ENCODE measurements at places on chromosomes 2 and 18.

GRCh38 chr18:10010611-10011015 lies 96.8 kb downstream of the VAPA start:
- no peak for DNase-seq

DNA sequence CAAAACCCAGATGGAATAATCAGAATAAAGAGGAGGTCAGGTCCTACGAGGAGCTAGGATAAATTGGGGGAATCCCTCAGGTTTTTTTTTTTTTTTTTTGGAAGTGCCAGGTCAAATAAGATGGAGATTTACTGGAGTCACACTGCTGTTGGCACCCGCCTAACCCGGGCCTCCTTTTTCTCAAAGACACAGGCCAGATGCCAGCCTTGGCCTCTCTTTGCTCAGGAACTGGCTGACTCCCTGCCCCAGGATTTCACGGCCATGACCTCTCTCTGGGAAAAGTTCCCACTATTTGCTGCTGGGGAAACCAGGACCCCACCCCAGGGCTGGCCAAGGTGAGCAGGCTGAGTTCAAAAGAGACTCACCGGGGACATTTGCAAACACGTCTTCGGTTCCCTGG lies 2.5 kb downstream of the CD8A start:
- no peak for DNase-seq

DNA sequence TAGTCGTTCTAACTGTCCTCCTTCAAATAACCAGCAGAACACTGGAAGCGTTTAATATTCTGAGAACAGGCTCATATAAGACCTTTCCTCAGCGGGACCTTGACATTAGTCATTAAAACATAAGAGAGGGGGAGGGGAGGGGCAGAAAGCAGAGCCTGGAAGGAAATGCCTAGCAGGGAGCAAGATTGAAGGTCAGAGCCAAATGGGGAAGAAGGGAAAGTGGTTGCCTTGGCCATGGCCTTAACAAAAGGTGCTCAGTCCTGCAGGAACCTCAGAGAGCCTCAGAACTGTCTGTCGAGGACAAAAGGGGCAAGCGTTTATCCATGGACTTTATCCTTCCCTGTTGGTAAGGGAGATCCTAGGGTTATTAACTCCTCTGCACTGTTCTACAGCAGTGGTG lies 856 bp upstream of the PLA2R1 start:
- no peak for DNase-seq

- DNase-seq: no peak
These were observed 22.9 kb upstream of the TYMS start for GRCh38 chr18:634551-635045.

DNA sequence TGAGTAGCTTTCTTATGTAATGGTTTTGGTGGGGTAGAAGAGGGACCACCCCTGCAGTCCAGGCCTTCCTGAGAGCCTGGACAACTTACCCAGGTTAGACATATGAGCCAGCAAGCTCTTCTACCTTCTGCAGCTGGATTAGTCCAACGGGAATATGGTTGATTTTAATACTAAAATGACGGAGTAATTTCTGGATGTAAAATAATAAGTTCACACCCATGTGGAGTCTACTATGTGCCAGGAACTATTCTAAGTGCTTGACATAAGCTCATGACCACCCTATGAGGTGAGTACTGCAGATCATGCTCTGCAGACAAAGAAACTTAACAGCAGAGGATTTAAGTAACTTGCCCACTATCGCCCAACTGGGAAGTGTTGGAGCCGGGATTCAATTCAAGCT lies 45.5 kb downstream of the DPP4 start:
- no peak for DNase-seq

GRCh38 chr2:104755026-104755878 lies 98.7 kb upstream of the POU3F3 start:
- no peak for DNase-seq

DNA sequence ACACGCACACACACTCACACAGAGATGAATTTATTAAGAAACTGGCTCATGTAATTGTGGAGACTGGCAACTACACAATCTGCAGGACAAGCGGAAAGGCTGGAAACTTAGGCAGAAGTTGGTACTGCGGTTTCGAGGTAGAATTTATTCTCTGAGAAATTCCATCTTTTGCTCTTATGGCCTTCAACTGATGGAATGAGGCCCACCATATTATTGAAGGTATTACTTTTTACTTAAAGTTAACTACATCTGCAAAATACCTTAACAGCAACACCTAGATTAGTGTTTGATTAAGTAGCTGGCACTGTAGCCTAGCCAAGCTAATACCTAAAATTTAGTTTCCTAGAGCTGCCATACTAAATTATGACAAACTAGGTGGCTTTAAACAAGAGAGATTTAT lies 384.0 kb upstream of the UBE2E3 start:
- no peak for DNase-seq

GRCh38 chr18:13439461-13439860 lies 220.9 kb downstream of the LDLRAD4 start:
- no peak for DNase-seq

All from RKO (cell line).